ENCODE measurements at places on chromosomes 6 and 20.

DNA sequence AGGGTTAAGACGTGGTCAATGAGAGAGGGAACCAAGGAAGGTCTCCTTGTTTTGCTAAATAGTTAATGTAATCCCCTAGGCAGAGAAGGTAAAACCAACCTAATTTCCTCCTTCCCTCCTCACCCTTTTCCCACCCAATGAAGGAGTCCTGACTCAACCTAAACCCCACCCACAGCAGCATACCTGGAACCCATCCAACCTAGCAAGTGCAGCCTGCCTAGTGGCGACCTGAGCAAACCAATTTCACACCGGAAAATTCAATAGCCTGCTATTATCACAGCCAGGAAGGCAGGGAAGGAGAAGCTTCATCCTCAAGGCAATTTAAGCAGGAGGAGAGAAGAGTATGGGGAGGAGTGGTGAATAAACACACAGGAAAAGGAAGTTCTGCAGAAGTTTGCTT is 46.9 kb downstream of the OSTM1 start:
- no peak for DNase-seq

DNA sequence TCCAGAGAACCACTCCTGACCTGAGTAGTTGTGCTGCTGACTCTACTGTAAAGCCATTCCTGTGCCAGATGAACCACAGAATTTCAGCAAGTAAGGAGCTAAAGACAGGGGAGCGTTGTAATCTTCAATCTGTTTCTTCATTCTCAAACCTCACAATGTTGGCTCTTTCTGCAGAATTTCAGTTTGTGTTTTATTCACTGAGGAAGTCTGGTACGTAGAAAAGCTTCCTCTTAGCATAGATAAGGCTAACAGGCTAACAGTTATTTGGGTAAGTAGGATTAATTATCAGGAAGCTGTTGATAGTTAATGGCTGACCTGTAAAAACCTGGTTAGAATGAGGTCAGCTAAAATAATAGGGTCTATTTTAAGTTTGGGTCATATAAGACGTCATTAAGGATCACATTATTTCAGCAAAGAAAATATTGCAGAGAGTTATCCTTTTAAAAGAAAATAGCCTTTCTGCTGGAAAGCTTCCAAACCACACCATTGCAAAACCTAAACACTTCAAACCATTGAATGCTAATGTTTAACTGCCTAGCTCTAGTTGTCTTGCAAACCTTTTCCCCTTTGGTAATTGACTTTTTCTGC is 14.1 kb upstream of the TENT5A start:
- DNase-seq = no peak

GRCh38 chr20:48607544-48607865 is 220.3 kb downstream of the PREX1 start:
- DNase-seq = no peak

DNA sequence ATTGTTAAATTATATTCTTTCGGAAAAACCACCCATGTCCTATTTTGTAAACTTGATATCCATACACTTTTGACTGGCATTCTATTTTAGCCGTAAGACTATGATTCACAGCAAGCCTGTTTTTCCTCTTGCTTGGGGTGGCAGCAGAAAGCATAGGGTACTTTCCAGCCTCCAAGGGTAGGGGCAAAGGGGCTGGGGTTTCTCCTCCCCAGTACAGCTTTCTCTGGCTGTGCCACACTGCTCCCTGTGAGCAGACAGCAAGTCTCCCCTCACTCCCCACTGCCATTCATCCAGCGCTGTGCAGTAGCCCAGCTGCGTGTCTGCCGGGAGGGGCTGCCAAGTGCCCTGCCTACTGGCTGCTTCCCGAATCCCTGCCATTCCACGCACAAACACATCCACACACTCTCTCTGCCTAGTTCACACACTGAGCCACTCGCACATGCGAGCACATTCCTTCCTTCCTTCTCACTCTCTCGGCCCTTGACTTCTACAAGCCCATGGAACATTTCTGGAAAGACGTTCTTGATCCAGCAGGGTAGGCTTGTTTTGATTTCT is 2.1 kb upstream of the ESR1 start:
- DNase-seq = no peak

GRCh38 chr6:137851669-137852068 is 15.4 kb upstream of the TNFAIP3 start:
- DNase-seq = no peak

- no peak for DNase-seq
These were observed 294.3 kb upstream of the MAN1A1 start for GRCh38 chr6:119643876-119644275.

DNA sequence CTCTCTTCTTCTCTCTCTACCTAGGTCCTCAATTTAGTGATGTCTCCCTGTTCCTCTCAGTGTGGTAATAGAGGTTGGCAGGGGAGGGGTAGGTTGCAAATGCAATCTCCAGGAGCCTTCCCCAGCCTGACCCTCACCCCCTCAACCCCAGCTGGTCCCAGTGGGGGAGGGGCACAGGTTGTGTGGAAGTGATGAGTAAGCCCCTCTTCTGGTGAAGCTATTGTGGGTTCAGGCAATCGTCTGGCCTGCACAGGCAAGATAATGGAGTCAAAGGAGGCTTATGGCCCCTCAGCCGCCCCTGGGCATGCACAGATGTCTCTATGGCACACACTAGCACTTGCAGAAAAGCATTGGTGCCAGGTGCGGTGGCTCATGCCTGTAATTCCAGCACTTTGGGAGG is 10.8 kb upstream of the ADA start:
- DNase-seq = no peak

GRCh38 chr6:163554663-163555062 is 140.1 kb downstream of the QKI start:
- DNase-seq = peak; percentile 22

- no peak for DNase-seq
These were observed 20.8 kb upstream of the ADGRF4 start for GRCh38 chr6:47677381-47678100.

GRCh38 chr6:33860706-33861474 is 57.1 kb upstream of the MLN start:
- DNase-seq = peak; percentile 21

- no peak for DNase-seq
These were observed 21.4 kb upstream of the AKIRIN2 start for GRCh38 chr6:87723170-87724078.

DNA sequence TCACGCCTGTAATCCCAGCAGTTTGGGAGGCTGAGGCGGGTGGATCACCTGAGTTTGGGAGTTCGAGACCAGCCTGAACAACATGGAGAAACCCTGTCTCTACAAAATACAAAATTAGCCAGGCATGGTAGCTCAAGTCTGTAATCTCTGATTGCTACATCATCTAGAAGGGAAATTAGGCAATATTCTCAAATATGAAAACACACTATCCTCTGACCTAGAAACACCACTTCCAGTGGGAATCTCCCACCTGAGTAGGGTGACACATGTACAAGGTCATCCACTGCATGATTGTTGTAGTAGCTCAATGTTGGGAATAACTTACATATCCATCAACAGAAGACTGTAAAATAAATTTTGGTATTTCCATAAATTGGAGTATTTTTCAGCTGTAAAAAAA is 19.1 kb upstream of the SIRPD start:
- no peak for DNase-seq

- DNase-seq = peak; percentile 66
These were observed 100.0 kb downstream of the NOL4L start for GRCh38 chr20:32484958-32485769.

- DNase-seq = no peak
These were observed 194.7 kb downstream of the PKHD1 start for GRCh38 chr6:51892750-51893149.

- no peak for DNase-seq
These were observed 7.5 kb upstream of the TBX18 start for GRCh38 chr6:84771756-84772356.

- no peak for DNase-seq
These were observed 11.5 kb downstream of the PSMG4 start for GRCh38 chr6:3270258-3270657.

- DNase-seq = no peak
These were observed 303.8 kb downstream of the UBE3D start for GRCh38 chr6:82761674-82762345.

DNA sequence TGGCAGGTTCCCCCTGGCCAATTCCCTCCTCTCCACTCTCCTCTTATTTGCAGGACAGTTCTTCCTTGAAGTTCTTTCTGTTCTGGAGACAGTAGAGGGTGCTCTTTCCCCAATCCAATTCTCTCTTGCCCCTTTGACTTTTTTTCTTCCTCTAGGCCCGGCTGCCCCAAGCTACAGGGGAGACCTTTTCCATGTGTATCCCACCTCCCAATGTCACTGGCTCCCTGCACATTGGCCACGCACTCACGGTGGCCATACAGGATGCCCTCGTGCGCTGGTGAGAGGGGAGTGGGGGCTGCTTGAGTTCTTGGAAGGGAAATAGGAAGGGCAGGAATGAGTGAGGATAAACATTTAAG is 1.5 kb downstream of the VARS2 start:
- DNase-seq = no peak

GRCh38 chr20:8860011-8860495 is 208.8 kb upstream of the PLCB4 start:
- DNase-seq = no peak

GRCh38 chr6:109449795-109450673 is 5.5 kb downstream of the MICAL1 start:
- DNase-seq = no peak

DNA sequence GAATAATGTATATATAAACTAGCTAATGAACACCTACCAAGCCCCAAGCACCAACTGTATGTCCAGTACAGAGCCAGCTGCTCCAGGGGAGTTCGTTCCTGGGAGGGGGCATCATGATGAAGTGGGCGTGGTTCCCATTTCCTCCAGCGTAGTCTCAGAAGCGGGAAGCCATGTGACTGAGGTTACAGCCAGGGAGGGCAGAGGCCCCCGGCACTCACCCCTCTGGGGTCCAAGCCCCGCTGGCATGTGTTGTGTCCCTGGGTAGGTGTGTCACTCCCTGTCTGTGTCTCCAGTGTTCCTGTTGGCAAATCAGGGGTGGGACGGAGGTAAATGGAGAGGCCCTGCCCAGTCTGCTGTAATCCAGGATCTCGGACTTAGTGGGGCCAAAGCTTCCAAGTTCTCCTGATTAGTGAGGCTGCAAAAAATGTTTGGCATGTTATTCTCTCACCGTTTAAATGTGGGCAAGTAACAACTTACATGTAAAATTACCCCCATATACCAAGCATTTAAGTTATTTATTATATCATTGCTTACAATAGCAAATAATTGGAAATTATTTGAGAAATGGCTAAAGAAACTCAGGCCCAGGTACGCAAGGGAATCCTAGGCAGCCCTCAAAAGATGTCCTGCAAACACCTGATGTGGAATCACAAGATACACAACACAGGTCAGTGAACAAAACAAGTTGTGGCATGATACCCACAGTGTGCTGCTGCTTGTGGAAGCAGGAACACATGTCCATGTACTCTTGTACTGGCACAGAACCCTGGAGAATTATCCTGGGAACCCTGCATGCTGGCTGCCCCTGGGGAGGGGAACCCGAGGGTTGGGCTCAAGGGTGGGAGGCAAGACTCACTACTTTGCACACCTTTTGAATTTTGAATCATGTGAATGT is 22.2 kb downstream of the FAM110A start:
- no peak for DNase-seq

DNA sequence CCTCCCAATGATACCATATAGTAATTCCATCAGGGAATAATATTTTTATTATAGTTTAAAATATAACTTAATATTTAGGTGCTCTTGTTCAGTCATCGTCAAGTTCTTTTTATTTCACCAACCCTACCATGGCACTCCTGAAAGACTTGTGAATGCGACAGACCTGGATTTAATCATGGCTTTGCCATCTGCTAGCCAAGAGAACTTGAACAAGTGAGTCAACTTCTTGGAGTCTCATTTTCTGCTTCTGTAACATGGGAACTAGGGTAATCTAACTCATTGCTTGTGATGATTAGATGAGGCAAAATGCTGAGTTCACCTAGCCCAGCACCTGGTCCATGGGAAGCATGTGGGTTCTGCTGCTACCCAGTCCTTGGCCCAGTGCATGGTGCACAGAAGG is 62.9 kb downstream of the ESR1 start:
- DNase-seq = no peak

- no peak for DNase-seq
These were observed 45.7 kb downstream of the MAP3K7 start for GRCh38 chr6:90541221-90541620.

- no peak for DNase-seq
These were observed 218.2 kb upstream of the SNX9 start for GRCh38 chr6:157604816-157605215.

DNA sequence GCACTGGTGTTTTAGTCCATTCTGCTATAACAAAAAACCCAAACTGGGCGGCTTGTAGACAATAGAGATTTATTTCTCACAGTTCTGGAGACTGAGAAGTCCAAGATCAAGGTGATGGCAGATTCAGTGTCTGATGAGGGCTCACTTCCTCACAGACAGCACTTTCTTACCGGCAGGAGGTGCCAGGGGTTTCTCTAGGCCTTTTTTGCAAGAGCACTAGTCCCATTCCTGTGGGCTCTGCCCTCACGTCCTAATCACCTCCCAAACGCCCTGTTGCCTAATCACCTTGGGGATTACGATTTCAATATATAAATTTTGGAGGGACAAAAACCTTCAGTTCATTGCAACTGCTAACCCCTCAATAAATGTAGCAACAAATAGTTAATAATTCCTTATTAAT is 140.0 kb upstream of the SGK1 start:
- DNase-seq = no peak

DNA sequence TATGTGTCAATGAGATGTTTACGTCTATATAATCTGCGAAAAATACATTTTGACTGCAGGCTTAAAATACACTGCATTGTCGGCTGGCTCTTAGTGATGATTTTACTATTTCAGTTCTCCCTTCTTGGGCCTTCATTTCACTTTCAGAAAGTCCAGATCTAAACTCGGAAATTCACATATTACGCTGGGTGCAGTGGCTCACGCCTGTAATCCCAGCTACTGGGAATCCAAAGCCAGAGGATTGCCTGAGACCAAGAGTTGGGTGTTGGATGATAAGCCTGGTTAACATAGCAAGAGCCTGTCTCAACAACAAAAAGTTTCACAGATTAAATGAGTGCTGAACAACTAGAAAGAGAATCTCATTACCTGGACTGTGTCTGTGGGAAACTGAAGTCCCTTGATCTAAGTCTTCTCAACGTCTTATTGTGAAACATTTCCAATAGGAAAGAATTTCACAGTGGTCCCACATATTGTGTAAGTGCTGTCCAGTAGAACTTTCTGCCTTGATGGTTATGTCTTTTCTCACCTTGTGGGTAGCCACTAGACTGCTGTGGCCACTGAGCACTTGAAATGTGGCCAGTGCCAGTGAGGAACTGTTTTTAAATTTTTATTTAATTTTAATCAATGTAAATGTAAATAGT is 1.9 kb downstream of the GINM1 start:
- no peak for DNase-seq

- no peak for DNase-seq
These were observed 7.9 kb upstream of the ZSCAN12 start for GRCh38 chr6:28407401-28407800.

- DNase-seq = no peak
These were observed 369.0 kb downstream of the ARHGAP18 start for GRCh38 chr6:129340983-129341382.

DNA sequence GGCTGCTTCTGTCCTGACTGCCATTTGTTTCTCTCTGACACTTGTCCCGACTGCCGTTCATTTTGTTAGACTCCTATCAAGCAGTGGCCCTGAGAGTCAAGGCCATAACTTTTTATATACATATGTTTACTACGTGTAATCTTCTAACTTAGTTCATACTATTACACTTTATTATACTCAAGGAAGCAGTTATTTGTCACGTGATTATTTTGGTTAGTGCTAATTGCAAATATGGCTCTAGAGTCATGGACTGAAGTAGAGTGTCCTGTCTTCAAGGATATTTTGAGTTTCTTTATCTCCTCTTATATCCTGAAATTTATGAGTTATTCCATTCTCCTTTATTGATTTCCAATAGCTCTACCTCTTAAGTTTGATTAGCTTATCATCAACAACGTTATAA is 294.2 kb upstream of the RNF217 start:
- DNase-seq = no peak
